ENCODE measurements at places on chromosomes 3 and 15.

DNA sequence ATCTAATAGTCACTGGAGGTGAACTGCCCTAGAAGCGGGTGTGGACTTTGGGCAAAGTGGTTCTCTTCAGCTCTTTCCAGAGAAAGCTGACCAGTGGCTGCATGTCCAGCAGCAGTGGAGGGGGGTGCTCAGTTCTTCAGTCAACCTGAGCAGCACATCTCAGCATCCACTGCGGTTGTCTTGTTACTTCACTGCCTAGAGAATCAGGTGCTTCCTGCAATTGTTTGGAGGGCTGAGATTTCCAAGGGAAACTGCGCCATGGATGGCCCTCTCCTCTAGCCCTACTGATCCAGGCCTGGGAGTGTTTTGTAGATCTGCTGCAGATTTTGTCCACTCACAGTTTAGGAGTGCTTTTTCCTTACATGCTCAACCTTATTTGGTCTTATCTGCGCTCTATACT lies 65.6 kb upstream of the CFAP161 start:
- no peak for DNase-seq

DNA sequence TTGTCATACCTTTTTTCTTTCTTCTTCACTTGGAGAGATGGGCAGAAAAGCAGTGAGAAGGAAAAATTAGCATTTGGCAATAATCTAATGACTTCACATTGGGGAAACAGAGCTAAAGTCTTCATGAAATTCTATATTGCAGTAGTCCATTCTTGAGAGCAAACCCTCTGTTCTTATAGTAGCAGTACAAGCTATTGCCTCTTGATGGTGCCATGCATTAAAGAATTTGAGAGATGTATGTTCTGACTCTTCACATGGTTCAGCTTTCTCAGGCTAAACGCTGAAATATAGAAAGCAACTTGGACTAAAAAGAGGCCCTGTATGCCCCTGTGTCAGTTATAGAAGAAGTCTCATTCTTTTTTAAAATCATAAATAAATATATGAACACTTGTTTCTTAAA lies 36.0 kb downstream of the PHLDB2 start:
- DNase-seq, result no peak

DNA sequence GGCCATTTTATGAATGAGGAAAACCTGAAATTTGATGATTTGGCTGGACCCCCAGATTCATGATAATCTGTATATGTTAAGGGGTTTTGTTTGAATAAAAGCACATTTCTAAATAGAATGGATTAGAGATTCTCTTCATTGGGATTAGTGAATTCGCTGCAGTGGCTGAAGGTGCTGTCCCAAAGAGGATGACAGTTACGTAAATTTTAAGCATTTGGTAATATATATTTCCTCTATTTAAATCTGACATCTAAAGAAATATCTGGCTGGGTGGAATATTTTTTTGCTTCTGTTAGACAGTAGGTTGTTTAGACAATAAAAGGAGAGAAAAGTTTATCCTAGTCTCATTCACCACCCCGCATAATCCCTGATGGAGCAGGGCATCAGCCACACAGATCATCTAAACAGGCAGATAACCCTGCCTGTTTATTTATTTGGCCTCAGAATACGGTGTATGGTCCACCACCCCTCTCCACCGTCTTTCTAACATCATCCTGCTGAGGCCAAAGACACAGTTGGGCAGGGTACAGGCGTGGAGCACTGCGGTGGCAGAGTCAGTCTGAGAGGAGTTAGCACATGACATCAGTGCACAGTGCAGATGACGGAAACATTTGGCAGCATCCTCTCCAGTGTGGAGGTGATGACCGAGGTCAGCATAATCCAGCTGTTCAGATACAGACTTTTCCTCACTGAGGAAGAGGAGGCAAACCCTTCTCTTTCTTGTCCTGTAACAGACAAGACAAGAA lies 20.4 kb upstream of the NFKBIZ start:
- DNase-seq, result peak; percentile 20

DNA sequence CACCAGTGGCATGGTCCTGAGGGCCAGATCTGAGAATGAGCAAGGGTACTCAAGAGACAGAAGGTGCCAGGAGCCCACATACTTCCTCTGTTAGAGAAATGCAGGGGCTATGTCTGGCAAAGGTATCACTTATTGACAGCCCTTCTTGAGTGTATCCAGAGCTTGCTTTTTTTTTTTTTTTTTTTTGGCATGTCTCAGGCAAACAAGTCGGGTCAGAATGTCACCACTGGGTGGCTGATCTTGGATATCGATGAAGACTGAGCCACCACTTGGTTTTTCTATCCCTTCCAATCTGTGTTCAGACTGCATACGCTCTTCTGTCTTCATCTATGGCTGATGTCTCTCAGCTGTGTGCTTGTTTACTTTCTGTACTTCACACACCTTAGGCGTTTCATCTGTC lies 363.4 kb upstream of the C2CD4B start:
- DNase-seq, result no peak

- no peak for DNase-seq
Measured at GRCh38 chr3:69876073-69876472, 123.5 kb upstream of the SAMMSON start.

DNA sequence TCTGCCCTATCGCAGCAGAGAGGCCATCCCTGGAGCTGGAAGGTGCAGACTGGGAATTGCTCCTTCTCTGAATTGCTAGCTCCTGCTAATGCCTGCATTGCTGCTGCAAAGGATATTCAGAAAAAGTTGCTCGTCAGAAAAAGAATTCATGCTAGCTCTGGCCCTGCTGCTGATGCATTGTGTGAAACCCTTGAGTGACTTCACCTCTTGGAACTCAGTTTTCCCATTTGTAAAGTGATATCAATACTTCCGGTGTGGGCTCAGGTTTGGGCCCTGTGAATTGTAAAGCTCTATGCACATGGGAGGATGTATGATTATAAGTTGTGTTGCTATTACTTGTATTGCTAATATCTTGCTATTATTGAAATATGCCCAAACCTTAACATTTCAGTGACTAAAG lies 11.4 kb downstream of the SQOR start:
- DNase-seq, result no peak

DNA sequence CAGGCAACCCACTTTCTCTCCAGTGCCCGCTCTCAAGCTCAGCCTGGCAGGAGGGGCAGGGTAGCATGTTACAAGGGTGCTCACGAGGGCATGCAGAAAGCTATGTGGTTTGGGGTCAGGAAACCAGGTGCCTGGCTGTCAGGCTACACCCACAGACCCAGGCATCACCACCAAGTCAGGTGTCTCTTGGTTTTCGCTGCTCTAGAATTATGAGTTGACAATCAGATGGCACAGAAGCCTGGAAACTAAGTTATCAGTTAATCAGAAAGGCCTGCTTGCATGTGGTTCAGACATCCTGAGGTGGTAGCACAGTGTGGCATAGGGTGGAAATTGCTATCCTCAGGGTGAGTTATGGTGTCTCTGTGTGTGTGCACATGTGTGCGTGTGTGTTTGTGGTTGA lies 16.2 kb upstream of the CCR9 start:
- peak; percentile 64 for DNase-seq

DNA sequence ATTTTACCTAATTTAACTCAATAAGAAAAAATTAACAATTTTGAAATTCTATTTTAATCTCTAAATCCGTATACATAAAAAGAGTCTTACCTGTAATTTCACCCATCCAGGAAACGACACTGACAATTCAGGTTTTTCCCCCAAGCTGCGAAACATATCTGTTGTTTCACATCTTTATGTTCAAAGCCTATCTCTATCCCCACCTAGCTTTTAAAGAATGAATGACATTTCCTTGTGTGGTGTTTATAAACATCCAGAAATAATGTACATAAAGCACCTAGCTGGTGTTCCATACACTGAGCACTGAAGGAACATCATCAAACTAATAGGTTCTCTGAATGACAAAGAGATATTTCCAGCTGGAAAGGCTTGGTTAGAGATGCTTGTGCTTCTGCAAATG lies 867.8 kb downstream of the SQOR start:
- DNase-seq, result no peak

GRCh38 chr3:67048715-67049074 lies 50.6 kb downstream of the KBTBD8 start:
- DNase-seq, result no peak

DNA sequence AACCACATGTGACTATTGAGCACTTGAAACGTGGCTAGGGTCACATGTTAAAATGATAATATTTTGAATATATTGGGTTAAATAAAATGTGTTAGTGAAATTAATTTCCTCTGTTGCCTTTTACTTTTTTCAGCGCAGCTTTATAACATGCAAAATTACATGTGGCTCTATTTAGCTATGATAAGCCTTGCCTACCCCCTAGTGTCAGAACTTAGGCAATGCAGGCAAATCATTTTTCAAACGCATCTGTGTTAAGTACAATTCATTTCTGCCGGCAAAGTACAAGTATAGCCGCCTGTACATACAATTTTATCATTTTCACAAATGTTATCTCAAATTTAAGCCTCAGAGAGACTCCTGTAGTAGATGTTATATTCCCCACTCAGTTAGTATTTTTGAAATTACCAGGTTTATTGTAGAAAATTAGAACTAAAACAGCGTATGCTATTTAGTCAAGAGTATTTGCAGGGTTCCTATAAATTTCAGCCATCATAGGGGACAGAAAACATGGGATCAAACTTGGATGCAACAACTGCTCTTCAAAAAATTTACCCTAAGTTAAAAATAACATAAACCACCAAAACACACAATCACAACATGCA lies 56.1 kb downstream of the TAFA4 start:
- DNase-seq, result no peak

DNA sequence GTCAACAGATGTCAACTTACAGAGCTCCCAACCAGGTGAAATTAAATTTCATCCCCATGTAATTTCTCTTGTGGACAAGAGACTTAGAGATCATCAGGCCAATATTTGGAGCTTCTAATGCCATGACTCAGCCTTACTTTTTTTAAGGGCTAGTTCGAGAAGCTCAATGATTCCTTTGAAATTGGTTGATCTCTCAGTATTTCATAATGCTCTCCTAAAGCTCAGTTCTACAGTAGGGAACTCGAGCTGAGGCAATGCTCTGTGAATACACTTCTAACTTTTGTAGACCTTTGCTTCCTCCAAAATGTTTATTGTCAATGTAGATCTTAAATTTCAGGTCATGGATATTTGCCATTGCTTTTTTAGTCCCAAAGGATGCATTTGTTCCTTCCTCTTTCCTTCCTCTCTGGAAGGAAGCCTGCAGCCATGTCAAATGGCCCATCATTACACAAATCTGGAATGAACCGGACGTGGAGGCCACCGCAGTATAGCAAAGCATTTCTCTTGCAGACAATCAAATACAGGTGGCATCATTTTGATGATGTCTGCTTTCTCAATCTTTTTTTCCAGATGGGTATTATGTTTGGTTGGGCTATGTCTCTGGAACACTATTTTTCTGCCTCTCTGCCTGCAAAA lies 28.3 kb downstream of the STARD5 start:
- no peak for DNase-seq

GRCh38 chr3:29619676-29620075 lies 338.8 kb downstream of the RBMS3 start:
- DNase-seq, result no peak

- DNase-seq, result no peak
Measured at GRCh38 chr15:22868495-22868894, 30.0 kb downstream of the NIPA2 start.

GRCh38 chr3:12901623-12902045 lies 60.3 kb upstream of the RPL32 start:
- no peak for DNase-seq

GRCh38 chr3:134061401-134061800 lies 31.7 kb upstream of the SLCO2A1 start:
- no peak for DNase-seq

DNA sequence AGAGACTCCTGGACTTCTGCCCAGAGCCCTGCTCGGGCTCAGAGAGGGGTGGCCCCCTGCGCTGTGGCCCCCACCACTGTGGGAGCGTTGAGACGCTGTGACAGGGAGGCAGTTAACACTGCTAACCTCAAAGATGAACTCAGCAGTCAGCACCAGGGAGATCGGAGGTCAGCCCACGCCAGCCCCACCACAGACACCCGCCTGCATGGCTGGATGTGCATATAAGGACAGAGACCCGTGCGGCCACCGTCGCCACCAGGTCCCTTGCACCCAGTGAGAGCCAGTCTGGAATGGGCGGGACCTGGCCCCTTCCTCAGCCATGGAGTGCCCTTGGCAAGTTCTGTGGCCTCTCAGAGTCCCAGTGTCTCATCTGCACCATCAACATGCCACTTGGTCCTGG lies 48.5 kb upstream of the FURIN start:
- no peak for DNase-seq

DNA sequence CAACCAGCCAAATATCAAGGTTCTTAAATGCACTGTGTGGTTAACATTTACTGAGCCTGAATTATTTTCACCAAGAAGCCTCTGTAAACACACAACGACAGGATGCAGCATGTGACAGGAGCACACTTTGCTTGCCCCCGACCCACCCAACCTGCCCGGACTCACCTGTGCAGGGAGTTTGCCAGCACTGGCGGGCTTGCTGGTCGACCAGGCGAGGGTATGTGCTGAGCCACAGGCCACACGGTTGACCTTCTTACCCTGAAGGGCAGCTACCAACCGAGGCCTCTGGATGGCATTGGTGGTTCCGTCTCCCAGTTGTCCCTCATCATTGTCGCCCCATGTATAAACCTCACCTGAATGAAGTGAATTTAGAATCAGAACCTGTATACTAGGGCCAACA lies 25.7 kb upstream of the OCA2 start:
- DNase-seq, result no peak

- no peak for DNase-seq
Measured at GRCh38 chr3:77081240-77081661, 41.4 kb downstream of the ROBO2 start.

GRCh38 chr15:75346796-75347221 lies at the start of gene NEIL1:
NEIL1 (plus strand) TSS chr15:75347039; CDS start chr15:75348906, 1,867 bp downstream.
- DNase-seq, result no peak

- DNase-seq, result no peak
Measured at GRCh38 chr3:114706591-114707232, 412.9 kb downstream of the TIGIT start.

- no peak for DNase-seq
Measured at GRCh38 chr3:56997675-56998074, 62.8 kb upstream of the SPATA12 start.

DNA sequence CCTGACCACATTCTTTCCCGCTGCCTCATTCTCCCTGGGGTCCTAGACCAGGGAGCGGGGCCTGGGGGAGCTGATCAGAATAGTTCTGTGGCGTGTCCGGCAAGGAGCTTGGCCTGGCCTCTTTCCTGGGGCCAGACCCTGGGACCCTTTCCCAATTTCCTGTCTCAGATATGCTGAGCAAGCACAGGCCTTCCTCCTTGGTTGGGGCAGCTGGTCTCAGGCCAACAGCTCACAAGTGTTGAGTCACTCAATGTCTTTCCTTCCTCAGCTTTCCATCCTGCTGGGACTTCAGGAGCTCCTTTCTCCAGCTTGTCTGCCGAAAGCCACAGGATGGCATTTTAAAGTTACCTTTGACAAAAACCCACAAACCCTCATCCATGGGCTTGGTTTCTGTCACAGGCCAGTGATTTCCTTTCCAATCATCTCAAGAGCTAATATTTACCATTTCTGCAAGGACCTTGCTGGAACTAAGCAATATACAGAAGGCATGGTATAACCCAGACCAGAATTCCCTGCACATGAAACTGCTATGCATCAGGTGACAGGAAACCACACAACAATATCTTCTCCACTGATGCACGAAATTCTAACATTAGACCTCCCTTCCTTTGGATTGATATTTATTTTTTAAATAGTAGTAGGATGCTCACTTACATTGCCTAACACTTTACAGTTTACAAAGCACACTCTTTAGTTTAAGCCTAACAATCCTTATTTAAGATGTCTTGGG lies 19.5 kb upstream of the TIMP4 start:
- no peak for DNase-seq
